ENCODE measurements at places on chromosomes 11 and 22. TPM values are rescaled to one million over a fixed set of nuclear protein-coding genes. Genes with fewer than 3 reads are reported as not detected.

DNA sequence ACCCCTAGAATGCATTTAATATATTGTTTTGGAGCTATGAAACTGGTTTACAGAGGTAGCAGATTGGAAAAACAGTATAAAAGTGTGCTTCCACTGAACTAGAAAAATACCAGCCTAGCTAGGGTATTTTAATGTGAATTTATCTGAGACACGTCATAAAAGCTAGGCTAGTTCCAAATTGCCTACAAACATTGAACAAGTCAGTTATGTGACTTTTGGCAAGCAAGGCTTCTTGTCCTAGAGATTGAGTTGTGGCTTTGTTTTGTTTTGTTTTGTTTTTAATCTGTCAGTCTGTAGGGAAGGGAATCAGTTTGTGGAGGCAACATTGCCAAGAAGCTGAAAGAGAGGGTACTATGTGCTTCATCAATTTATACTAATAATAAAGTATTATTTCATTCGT is 24.2 kb downstream of the RTN3 start:
- DNase-seq, result no peak

GRCh38 chr11:57314221-57314973 is 10.4 kb downstream of the TNKS1BP1 start:
- no peak for DNase-seq

The PGA3 gene
- total RNA-seq, result 1.9 TPM

The GSTT2 gene
- 1.0 TPM for total RNA-seq

The SCGB1D2 gene
- not detected for total RNA-seq

DNA sequence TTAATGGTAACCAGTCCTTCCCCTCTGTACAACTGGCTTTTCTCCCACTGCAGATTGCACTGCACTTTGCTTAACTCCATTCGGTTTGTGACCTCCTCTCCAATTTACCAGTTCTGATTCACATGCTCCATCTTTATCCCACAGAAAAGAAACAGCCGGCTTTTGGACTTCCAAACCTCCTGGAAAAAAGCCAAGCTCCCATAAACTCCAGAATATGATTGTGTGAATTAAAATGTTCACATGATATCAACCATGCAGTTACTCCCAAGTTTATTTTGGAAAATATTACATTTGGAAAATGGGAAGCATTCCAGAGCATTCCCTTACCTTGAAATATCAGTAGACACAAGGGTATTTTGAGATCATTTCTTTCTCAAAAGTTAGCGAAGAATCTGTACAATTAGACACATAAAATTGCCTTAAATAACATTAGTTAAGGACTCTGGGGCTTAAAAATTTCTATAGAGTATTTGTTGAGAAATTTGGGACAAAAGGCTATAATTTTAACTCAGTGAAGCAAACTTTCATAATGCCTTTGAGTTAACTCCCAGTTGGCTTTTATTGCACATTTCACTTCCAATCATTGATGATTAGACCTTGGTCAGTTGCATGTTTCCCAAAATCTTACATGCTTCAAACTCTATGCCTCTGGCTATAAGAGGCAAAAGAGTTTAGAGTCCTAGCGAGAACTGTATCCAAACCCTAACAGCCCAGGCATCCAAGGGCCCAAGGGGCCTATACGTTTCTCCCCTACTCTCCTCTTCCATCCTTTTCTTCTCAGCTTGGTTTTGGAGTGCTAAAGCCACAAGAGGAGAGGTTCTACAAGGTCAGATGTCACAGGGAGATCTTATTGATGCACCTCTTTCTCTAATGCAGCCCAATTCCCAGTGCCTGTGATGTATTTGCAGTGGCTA is 23.6 kb upstream of the TMEM135 start:
- no peak for DNase-seq

The WBP2NL gene
- total RNA-seq, result 0.39 TPM

GRCh38 chr11:27241311-27242122 is 121.5 kb downstream of the CCDC34 start:
- no peak for DNase-seq

- DNase-seq, result peak; percentile 12
Measured at GRCh38 chr11:125084057-125084416, 20.9 kb downstream of the SLC37A2 start.

- DNase-seq, result no peak
Measured at GRCh38 chr11:56394381-56394780, 18.1 kb upstream of the OR5AL1 start.

GRCh38 chr22:26050079-26050478 is 119.2 kb upstream of the SEZ6L start:
- no peak for DNase-seq

The MMP13 gene
- total RNA-seq, result not detected

- no peak for DNase-seq
Measured at GRCh38 chr22:28006271-28006670, 87.2 kb upstream of the PITPNB start.

The OR4C46 gene
- total RNA-seq, result not detected

The CALCA gene
- total RNA-seq, result not detected

The PIH1D2 gene
- 1.9 TPM for total RNA-seq

The H19 gene
- total RNA-seq, result 2,836 TPM

GRCh38 chr22:33325232-33326004 is 267.2 kb upstream of the SYN3 start:
- DNase-seq, result no peak

The RBMXL2 gene
- not detected for total RNA-seq

DNA sequence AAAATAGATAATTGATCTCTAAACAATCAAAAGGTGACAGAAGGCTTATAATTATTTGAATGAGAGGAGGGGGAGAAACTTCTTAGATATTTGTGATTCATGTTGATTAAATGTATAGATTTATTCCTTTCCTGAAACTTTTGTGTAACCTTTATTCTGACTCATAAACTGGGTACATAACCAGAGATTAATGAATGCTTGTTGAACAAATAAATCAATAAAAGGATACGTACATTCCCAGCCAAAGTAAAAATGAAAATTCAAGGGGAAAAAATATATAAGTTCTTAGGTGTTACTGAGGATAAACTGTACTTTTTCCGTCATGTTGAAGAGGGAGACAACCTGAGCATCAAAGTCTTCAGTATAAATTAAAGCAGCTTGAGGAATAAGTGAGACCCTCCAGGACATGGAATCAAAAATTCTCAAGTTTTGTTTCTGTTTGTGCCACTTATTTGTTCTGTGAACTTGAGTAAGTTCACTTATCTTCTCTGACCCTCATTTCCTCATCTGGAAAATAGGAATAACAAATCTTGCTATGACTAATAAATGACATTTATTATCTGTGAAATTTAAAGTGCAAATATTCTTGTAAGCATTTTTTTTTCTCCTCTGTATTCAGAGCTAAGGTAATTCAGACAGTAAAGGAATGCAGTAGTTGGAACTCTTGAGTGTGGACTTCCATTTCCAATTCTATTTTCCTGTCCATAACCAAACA is 195.4 kb downstream of the METTL15 start:
- no peak for DNase-seq

The GATD1 gene
- 33.7 TPM for total RNA-seq

The MAPK8IP2 gene
- total RNA-seq, result 3.9 TPM

DNA sequence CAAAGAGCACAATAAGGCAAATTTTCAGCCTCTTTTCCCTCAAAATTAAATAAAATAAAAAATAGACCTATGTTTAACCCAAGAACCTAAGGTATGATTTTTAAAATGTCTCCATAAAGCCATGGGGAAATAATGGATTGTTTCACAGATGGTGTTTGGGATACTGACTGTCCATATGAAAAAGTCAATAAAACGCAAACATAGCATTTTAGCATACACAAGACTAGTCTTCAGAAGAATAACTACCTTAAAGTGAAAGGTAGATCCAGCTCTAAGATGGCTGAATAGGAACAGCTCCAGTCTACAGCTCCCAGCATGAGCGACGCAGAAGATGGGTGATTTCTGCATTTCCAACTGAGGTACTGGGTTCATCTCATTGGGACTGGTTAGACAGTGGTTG is 16.1 kb downstream of the PTH start:
- DNase-seq, result no peak

- no peak for DNase-seq
Measured at GRCh38 chr22:18059991-18060390, 17.8 kb upstream of the PEX26 start.

DNA sequence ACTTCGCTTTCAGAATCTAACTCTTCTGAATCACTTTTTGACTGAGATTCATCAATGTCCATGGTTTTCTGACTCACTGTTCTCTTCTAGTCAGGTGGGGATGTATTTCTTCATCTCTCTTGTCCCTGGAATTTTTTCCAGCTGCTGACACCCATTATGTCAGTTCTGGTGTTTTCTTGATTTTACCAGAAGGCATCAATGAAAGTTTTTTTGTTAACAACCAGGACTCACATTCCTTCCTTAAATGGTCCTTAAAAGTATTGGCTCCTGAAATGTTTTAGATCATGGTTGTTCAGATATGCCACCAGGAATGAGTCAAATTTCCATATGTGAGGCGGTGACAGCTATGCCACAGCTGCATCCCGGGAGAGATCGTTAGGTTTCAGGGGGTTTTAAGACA is 12.9 kb downstream of the MICAL2 start:
- no peak for DNase-seq

- DNase-seq, result no peak
Measured at GRCh38 chr11:19571906-19572305, 140.7 kb upstream of the NAV2 start.

DNA sequence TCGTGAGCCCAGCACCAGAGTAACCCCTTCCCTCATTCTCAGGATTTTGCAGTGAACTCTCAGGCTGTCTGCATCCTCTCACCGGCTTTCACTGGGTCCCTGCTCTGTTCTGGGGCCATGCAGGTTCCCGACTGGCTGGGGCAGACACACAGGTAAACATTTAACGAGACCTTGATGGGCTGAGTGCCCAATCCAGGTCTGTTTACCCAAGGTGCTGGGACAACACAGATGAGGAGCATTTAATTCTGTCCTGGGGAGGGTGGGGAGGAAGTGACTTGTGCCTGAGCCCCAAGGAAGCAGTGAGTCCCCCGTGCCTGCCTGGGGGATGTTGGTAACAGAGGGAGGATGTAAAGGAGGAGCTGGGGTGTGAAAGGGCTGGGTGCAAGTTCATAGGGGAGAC is 4.4 kb downstream of the BIK start:
- no peak for DNase-seq

GRCh38 chr22:26660356-26660755 is 3.0 kb downstream of the MIAT start:
- no peak for DNase-seq

The SAA4 gene
- 3.4 TPM for total RNA-seq

The KCNQ1OT1 gene
- 10.6 TPM for total RNA-seq

Data from adrenal gland (tissue), 19 donors.